Stimulated activated CD4-positive, alpha-beta T cell treated with anti-CD3 and anti-CD28 coated beads, Interleukin-12 subunit alpha, Interleukin-12 subunit beta, amount 100 ng/mL, for 4 hours (primary cell): ENCODE measurements at places on chromosomes 6 and 20.
A peak's percentile ranks its signal among the peaks of the same experiment; 100 is the strongest.

DNA sequence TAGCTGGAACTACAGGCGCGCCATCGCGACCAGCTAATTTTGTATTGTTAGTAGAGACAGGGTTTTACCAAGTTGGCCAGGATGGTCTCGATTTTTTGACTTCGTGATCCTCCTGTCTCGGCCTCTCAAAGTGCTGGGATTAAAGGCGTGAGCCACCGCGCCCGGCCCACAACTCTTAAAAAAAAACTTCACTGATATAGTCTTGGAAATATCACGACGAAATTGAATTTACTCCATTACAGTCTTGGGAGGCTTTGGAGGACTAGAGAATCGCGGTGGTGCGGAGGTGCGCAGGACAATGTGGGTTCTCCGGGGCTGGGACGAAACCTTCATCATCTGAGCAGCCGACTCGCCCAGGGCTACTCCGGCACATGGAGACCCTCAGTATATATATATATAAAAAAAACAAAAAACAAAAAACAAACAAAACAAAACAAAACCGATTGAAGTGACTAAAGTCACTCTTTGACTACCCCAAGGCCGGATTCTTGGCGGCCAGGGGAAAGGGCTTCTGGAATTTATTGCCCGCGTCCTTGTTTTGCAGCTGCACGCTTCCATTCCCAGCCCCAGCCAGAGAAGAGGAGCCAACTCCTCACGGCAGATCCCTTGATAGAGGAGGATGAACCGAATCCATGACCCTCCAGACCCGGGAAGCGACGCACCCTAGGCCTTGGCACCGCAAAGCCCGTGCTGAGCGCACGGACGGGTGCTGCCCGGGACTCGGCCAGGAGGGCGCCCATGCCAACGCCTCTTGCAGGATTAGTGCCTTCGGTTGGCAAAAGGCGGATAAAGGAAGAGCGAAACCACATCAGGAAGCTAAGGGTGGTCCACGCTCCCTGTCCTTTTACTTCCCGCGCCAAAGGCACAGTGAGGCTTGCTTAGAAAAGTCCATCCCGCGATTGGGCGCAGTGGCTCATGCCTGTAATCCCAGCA, 1.7 kb upstream of the GCM2 start:
- DNase-seq = no peak

DNA sequence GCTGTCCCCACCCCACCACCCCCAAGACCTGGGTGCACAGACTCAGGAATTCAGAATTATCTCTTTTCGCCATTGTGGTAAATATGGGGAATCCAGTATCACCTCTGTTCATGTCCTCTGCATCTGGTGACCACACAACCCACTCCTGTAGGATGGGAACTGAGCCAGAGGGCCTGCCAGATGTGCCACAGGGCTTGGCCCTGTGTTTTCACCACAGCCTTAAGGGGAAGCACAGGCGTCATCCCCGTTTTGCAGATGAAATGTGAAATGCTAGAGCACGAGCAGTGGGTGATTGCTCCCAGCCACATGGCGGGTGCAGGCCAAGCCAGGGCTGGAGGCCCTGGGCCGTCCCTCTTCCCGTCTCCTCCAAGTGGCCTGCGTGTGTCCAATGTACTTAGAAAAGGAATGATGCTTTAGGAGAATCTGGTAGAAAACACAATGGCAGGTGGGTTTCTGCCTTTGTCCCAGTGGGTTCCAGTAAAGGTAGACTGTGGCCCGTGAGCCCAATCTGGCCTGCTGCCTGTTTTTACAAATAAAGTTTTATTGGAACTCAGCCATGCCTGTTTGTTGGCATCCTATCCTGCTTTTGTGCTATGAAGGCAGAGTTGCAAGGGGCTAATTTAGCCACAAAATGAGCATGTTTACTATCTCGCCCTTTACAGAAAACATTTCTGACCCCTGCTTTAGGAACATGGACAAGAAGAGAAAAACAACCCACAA, 309.2 kb downstream of the CDH4 start:
- no peak for DNase-seq

DNA sequence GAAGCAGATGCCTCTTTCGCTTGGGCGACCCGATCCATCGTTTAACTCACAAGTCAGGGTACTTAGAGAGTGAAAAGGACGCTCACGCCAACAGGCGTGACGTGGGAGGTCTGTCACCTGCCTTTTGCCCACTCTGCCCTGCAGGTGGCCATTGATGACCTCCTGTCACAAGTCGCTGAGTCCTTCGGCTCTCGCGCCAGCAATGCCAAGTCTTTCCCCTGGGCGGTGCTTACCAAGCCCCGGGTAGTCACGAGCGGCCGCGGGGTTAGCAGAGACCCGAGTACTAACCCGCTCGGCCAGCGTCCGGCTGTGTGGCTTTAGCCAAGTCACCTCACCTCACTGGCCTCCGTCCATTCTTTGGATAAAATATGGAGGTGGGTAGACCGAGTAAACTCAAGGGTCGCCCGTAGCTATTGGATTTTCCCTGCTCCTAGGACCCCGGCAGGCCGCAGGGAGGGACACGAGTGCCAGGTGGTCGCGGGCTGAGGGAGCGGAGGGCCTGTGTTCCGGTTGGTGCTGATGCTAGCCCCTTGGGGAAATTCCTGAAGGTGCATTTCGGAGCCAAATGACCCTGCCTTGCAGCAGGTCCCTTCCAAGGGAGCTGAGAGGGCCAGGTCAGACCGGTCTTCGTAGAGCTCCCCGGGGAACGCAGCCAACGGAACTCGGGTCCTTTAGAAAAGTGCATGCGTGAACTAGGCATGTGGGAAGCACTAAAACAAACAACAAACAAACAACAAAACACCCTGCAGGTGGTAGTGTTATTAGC, 668 bp downstream of the PKIB start:
- peak; percentile 8 for DNase-seq

- no peak for DNase-seq
Measured at GRCh38 chr6:28337121-28337520, 1.2 kb upstream of the ZSCAN31 start.

DNA sequence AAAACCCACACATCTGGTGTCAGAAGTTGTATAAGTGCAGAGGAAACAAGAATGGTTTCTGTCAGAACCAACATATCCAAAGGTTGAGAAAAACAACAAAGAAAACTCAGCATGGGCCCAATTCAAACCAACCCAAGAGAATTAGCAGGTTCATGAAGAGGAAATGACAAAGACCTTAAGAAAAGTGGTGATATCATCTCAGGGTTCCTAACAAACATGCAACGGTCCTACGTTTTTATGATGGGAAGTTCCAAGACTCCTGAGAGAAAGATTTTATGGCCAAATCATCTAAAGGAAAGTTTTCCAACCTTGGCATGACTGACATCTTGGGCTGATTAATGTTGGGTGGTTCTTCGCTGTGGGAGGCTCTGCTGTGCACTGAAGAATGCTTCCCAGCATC, 23.0 kb downstream of the TFB1M start:
- DNase-seq = no peak

GRCh38 chr6:135087803-135088202, 33.2 kb upstream of the HBS1L start:
- no peak for DNase-seq

DNA sequence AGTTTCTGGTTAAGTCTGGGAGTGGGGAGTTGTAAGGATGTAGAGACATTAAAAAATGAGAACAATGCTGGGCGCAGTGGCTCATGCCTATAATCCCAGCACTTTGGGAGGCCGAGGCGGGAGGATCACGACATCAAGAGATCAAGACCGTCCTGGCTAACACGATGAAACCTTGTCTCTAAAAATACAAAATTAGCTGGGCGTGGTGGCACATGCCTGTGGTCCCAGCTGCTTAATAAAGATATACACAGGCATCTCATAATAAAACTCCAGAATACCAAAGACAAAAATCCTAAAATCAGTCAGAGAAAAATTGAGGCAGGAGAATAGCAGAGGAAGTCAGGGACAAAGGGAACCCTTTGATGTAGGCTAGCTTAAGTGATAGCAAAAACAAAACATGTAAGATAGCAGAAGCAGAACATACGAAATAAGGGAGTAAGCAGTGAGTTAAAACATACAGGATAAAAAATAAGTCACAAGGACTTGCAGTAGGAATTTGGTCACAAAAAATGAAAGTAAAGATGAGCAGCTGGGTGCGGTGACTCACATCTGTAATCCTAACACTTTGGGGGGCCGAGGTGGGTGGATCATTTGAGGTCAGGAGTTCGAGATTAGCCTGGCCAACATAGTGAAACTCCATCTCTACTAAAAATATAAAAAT, 23.6 kb downstream of the DDX43 start:
- no peak for DNase-seq

DNA sequence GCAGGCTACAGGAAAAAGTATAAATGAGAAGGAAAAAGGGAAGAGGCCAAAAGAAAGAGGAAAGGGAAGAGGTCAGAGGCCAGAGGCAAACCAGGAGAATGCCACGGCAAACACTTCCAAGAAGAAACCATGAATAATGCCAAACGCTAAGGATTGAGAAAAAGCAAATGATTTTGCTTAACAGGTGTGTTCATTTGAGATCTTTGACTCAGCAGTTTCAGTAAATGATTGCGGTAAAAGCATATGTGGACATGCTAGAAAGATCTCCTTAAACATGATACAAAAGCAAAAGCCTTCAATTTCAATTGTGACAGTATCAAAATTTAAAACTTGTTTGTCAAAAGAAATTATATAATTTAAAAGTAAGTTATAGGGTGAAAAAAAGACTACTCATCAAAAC, 70.6 kb downstream of the UBE3D start:
- no peak for DNase-seq

DNA sequence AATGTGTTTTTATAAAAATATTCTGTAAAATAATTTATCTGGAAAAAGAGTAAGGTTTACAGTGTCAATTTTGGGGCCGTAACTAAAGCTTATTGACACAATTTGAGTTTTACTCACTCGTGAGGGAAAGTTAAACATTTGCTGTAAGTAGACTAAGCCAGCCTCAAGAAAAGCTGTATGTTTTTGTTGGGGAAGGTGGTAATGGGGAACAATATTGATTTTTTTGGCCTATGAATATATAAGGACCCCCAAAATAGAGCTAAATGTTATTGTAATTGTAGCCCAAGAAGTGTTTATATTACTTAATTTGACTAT, 1.4 kb downstream of the SENP6 start:
- no peak for DNase-seq

DNA sequence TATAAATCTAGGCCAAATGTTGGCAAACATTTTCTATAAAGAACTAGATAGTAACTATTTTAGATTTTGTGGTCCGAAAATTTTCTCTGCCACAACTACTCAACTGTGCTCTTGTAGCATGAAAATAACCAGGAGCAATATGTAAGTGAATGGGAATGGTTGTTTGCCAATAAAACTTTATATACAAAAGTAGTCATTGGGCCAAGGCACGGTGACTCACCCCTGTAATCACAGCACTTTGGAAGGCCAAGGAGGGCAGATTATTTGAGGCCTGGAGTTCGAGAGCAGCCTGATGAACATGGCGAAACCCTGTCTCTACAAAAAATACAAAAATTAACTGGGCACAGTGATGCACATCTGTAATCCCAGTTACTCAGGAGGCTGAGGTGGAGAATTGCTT, 617.1 kb downstream of the EPM2A start:
- DNase-seq = no peak

- DNase-seq = no peak
Measured at GRCh38 chr20:61538183-61538942, 286.3 kb downstream of the CDH4 start.

DNA sequence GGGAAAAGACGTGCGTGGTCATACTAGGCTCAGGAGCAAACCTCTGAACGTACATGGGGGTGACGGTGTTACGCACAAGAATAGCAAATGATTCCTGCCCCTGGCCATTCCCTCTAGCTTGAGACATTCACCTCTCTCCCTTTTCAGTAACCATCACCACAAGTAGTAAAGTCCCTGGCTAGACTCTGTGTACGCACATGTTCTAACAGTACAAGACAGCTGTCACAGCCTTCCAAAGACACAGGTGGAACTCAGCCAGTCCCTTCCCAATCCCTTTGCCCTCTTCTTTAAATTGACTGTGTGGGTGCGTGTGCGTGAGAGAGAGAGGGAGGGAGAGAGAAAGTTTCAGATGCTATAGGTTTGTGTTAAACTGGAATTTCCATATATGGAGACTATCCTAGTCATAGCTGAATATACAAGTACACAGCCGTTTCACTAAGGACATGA, 67.3 kb downstream of the LY86 start:
- DNase-seq = no peak

- no peak for DNase-seq
Measured at GRCh38 chr6:89406141-89406540, 5.9 kb downstream of the RRAGD start.

GRCh38 chr20:25484224-25484846, 76.9 kb downstream of the GINS1 start:
- DNase-seq = no peak

DNA sequence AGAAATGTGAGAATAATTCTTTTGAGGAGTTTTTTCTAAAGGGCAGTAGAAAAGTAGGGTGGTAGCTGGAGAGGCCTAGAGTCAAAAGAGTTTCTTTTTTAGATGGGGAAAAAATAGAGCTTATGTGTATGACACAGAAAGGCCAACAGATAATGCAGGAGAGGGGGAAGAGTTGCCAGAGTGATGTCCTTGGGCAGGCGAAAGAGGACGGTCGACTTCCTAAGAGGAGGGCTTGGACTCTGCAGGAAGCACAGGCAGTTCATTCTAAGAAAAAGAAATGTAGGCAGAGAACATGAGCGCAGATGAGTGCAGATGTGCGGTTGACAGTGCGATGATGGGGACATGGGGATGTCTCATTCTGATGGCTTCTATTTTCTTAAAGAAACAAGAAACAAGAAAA, 68.9 kb downstream of the PAK5 start:
- DNase-seq = no peak

DNA sequence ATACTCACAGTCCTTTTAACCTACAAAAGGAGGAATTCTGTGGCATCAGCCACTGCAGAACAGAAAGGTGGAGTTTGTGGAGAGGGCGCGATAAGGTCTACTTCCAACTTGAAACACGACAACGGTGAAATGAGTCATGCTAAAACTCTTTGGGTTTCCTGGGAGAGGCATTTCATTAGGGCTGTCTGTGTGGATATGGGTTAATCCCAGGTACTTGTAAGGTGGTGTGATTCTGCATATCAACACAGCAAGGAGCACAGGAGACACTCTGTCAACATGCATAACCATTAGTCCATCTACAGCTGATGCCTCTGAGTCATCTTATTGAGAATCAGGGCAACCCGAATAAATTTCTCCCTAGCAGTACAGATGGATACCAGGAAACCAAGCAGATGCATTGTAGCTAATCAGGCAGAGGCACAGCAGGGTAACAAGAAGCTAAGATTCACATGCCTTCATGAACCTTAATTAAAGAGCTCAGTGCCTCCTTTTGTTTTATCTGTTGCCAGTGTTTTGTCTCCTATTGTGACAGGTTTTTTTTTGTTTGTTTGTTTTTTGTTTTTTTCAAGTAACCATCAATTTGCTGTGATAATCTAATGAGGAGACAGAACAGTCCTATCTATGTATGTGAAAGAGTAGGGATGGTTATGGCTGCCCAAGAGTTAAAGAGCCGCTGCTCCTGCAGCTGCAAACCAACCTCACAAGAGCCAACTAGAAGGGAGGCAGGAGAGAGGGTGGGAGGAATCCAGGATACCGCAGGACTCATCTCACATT, 315.8 kb upstream of the SOX4 start:
- DNase-seq = no peak

DNA sequence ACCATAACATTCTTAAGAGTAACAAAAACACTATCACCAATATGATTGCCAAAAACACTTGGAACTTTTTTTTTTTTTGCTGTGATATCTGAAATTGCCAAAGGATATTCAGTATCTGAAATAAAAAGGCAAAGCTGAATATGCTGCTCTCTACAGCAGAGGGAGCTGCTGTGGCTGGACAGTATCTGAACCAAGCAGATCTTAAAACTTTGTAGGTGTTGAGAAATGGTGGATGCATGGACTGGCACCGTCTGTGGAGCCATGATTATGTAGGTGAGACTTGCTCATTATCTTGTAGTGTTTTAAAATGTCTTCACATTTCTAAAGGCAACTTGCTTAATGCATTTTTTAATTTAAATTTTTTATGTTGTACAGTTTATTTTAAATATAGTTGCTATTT, 9.2 kb downstream of the PDCD2 start:
- DNase-seq = no peak
